Activated T-helper 1 cell treated with Interleukin-2 at 50 U/mL for 16 hours (primary cell): ENCODE measurements at places on chromosomes 5 and 9.
A peak's percentile ranks its signal among the peaks of the same experiment; 100 is the strongest.

DNA sequence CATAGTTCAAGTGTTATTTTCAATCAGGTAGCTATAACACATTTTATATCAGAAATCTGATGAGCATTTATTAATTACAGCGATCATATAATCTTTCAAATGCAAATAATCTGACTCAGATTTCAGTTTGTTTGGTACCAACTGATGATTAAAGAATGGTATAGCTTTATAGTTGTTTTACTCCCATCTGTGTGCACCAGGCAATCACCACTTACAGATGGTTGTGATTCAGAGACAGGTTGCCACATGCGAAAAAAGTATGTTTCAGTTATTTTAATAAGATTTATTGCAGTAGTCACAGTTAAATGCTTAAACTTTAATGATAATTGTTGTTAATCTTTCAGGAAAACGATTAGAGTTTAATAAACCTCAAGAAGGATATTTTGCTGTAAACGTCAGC is 155.1 kb upstream of the ARRDC3 start:
- no peak for DNase-seq

DNA sequence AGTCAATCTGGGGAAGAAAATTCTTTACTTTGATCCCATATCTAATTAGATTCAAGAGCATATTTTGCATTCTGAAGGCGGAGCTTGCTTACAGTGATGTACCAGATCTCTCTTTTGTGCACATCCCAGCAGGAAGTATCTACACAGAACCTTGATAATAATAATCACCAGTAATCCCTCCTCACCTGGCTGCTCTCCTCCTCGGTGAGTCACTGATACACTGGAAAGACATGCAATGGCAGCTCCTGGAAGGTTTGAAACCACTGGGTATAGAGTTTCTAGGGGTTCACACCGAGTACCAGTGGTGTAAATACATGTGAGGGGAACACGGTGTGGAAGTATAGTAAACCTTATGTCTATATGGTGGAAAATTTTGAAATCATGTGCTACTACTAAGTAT is 205.5 kb upstream of the TARS1 start:
- no peak for DNase-seq

GRCh38 chr5:81393783-81394718 is at the start of gene ACOT12:
Gene ACOT12 (minus strand): TSS chr5:81394134. CDS start chr5:81394114, 20 bp downstream.
- no peak for DNase-seq

DNA sequence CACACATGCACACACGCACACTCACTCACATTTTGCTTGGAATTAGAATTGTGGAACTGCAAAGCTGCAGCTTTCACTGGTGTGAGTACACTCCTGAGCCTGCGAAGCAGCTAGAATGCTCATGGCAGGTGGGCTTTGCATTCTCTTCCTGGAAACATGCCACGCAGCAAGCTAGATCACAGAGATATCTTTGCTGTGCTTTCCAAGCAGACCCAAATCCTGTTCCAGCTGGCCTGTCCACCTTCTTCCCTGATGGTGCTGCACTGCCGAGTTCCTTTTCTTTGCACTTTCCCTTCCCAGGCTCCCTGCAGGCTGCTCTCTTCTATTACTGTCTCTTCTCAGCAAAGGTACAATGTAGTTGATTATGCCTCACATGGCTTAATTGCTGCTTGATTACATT is 92.7 kb upstream of the CKMT2 start:
- DNase-seq = no peak

GRCh38 chr5:150674341-150674821 is 13.3 kb downstream of the MYOZ3 start:
- DNase-seq = no peak

GRCh38 chr9:97934321-97935115 is 3.5 kb downstream of the HEMGN start:
- no peak for DNase-seq

DNA sequence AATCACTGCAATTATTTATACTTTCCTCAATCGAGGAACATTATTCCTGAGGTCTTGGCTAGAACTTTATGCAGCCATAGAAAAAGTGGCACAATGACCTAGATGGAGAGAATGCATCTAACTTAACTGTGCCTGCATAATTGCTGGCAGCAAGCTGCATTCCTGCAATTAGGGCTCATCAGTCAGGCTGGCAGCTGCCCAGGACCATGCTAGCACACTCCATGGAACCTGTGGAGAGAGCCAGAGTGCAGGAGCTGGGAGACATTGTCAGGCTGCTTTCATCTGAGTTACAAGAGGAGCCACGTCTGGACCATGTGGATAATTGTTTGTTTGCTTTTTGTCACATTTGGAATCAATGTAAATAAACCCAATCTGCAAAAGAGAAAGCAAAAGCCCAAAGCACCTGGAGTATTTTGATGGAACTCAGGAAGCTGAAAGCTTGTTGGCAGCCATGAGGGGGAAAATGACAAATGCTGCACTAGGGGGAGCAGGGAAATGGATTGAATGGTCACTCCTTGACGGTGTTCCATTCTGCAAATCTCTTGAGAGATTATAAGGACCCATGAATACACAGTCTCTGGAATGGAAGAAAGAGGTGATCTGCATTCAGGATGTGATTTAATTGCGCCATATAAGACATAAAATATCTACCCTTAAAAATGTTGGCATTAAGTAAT is 839.9 kb downstream of the MAT2B start:
- no peak for DNase-seq

GRCh38 chr5:135723491-135723890 is 111.0 kb upstream of the SLC25A48 start:
- no peak for DNase-seq

- no peak for DNase-seq
Observed at GRCh38 chr9:91924090-91924489, 25.9 kb downstream of the ROR2 start.

- peak; percentile 30 for DNase-seq
Observed at GRCh38 chr5:131264451-131265099, 722 bp downstream of the CDC42SE2 start.

- DNase-seq = no peak
Observed at GRCh38 chr9:89218040-89218928, 39.7 kb upstream of the SHC3 start.

- DNase-seq = no peak
Observed at GRCh38 chr9:112501287-112501686, 14.7 kb downstream of the KIAA1958 start.

GRCh38 chr5:94433397-94434163 is 184.8 kb downstream of the KIAA0825 start:
- DNase-seq = no peak

- DNase-seq = no peak
Observed at GRCh38 chr5:10505517-10506095, 58.3 kb upstream of the ANKRD33B start.

DNA sequence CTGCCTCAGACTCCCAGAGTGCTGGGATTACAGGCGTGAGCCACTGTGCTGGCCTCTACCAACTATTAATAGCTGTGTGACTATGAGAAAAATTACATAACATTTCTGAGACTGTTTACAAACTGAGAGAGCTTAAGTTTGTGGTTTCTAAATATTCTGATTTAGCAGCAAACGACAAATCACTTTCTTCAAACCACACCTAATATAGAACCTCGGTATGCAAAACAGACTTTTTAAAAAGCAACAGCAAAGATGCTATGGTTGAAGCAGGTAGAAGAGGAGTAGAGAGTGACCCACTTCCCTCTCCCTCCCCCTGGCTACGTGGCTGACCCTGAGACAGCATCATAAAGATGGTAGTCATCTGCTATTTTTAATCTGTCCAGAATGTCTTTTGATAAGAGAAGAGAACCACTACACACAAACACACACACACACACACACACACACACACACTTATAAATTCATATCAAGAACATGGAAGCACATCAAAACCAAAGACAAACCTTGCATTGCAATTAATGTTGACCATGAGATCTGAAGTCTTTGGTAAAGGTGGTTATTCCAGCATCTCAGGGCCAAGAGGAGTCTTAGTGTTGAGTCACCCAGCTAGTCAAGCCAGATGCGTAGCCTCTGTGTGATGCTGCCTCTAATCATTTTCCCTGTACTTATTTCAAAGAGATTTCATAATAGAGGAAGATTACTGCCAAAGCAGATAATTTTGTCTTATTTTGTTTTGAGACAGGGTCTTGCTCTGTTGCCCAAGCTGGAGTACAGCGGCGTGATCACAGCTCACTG is 58.1 kb upstream of the TMEM215 start:
- no peak for DNase-seq

DNA sequence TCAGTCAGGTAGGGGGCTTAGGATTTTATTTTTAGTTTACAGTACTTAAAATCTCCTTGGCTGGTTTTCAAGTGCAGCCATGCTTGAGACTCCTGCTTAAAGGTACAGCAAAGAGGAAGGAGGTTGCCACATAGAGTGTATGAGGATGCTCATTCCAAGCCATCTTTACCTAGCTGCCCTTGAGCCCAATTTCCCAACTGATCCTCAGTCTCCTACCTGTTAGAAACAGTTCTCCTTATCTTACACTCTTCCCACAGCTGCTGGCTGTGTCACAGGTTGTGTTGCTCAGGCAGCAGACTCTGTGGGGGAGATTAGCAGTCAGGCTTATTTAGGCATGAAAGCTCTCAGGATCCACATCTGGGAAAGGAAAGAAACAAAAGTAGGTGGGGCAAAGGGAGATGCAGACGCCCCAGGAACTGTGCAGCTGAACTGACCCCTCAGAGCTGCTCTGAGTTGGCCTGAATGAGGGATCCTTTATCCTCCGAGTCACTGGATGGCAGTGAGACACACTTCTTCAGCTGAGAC is 95.1 kb downstream of the NMUR2 start:
- no peak for DNase-seq

DNA sequence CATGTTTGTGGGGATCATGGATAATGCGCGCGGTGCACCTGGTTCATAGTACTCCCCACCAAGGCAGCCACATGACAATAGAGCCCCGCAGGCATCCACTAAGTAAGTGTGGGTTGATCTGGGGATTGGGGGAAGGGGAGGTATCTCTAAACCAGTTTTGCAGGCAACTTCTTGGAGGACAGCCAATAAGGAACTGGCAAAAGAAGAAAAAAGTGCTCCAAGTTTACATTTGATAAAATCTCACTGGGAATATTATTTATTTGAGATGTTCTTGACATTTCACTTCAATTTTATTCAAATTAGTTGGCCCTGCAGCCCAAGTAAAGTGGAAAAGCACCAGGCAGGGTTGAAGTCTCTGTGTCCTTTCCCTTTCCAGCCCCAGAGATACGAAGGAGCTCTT is 8.5 kb downstream of the FBP1 start:
- DNase-seq = no peak

GRCh38 chr9:34089311-34089710 is 37.2 kb downstream of the DCAF12 start:
- no peak for DNase-seq

DNA sequence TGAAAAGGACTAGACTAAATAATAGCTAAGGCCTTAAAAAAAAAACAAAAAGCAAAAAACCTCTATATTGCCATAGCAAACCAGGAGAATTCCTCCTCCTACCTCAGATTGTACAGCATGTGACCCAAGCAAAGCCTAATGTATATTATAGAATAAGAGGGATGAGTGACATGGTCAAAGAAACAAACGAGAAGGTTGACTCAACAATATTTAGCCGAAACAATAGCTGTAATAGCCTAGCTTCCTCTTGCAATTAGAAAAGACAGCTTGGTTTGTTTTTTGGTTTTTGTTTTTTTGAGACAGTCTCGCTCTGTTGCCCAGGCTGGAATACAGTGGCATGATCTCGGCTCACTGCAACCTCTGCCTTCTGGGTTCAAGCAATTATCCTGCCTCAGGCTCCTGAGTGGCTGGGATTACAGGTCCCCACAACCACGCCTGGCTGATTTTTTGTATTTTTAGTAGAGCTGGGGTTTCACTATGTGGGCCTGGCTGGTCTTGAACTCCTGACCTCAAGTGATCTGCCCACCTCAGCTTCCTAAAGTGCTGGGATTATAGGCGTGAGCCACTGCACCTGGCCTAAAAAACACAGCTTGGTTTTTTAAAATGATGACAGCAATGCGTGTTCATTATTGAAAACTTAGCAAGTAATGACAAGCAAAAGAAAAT is 5.6 kb downstream of the NLN start:
- no peak for DNase-seq

GRCh38 chr5:122668552-122668951 is 106.3 kb upstream of the SNX2 start:
- no peak for DNase-seq

GRCh38 chr5:102547141-102548035 is 48.6 kb upstream of the SLCO6A1 start:
- no peak for DNase-seq

- DNase-seq = no peak
Observed at GRCh38 chr9:87276327-87276841, 221.3 kb upstream of the DAPK1 start.

DNA sequence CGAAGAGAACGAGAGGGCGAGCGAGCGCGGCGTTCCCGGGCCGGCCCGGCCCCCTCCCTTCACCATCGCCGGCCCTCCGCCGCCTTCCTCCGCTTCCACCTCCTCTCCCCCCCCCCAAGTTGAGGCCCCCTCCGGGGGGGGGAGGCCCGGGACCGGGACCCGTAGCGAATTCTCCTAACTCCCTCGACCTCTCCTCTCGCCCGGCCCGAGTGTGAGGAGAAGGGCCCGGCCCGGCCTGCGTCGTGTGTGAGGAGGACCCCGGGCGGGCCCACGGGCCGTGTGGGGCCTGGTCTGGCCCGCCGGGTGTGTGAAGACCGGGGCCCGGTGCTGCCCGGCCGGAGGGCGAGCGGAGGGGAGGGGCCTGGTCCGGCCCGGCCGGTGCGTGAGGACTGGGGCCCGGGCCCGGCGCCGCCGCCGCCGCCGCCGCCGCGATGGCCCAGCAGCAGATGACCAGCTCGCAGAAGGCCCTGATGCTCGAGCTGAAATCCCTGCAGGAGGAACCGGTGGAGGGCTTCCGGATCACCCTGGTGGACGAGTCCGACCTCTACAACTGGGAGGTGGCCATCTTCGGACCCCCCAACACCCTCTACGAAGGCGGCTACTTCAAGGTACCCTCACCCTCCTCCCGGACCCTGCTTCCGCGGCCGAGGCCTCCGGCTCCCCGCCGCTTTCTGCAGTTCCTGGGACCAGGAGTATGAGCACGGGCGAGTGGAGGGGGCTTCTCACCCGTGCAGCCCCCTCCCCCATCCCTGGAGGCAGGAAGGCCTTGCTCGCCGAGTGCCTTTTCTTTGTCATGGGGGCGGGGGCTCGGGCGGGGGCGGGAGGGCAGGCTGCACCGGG is 587 bp downstream of the UBE2R2 start:
- DNase-seq = peak; percentile 22

GRCh38 chr5:142798099-142798770 is 28.1 kb downstream of the ARHGAP26 start:
- no peak for DNase-seq

GRCh38 chr5:113190347-113190746 is 213.7 kb downstream of the DCP2 start:
- DNase-seq = no peak

GRCh38 chr5:159273923-159274322 is 10.8 kb downstream of the UBLCP1 start:
- no peak for DNase-seq

- peak; percentile 88 for DNase-seq
Observed at GRCh38 chr9:127224883-127225739, 39.5 kb upstream of the GARNL3 start.

DNA sequence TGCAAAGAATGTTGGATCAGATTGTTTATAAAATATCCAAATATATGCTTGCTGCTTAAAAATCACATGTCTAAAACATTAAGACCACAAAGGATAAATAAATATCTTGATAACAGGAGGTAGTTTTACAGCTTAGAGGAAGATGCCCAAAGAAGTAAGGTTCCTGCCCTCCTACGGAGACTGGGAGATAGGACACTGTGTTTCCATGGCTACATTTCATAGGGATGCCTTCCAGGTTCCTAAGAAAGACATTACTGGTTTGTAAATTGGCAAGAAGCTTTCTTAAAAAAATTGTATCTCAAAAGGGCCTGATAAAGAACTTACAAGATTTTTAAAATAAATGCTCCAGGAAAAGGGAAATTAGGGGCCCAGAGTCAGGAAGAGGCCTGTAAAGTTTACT is 437.2 kb downstream of the HINT1 start:
- no peak for DNase-seq

- DNase-seq = no peak
Observed at GRCh38 chr5:149254506-149254905, 17.2 kb upstream of the AFAP1L1 start.
